ENCODE measurements at places on chromosomes 7 and 10.

- peak; percentile 50 for DNase-seq
These were observed at the start of gene PDGFA for GRCh38 chr7:519484-520390. TSS of gene PDGFA (minus strand) at chr7:519846. CDS start at chr7:519001, 845 bp downstream.

- no peak for DNase-seq
These were observed 128.0 kb downstream of the ADRA2A start for GRCh38 chr10:111204838-111205237.

GRCh38 chr7:82429408-82429807, 14.2 kb downstream of the CACNA2D1 start:
- no peak for DNase-seq

GRCh38 chr10:78079411-78079810, 45.7 kb downstream of the RPS24 start:
- no peak for DNase-seq

GRCh38 chr10:5895804-5896203, 5.8 kb downstream of the FBH1 start:
- DNase-seq: peak; percentile 35

DNA sequence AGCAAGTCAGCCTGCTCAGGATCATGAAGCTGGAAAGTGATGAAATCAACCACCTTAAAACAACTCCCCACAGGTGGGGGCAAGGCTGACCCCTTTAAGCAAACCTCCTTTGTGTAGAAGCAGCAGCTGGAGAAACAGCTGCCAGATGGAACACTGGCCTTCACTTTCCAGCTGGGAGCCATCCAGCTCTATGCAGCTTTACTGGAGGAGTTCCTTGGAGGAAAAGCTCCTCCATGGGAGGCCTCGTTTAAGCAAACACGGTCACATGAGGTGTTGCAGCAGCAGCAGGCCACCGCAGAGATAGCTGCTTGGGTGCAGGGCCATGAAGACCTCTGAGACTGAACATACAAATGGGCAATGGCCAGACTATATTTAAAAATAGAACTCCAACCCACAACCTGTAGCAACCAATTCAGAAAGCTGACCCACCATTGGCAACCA, 13.0 kb upstream of the DLG5 start:
- DNase-seq: no peak

DNA sequence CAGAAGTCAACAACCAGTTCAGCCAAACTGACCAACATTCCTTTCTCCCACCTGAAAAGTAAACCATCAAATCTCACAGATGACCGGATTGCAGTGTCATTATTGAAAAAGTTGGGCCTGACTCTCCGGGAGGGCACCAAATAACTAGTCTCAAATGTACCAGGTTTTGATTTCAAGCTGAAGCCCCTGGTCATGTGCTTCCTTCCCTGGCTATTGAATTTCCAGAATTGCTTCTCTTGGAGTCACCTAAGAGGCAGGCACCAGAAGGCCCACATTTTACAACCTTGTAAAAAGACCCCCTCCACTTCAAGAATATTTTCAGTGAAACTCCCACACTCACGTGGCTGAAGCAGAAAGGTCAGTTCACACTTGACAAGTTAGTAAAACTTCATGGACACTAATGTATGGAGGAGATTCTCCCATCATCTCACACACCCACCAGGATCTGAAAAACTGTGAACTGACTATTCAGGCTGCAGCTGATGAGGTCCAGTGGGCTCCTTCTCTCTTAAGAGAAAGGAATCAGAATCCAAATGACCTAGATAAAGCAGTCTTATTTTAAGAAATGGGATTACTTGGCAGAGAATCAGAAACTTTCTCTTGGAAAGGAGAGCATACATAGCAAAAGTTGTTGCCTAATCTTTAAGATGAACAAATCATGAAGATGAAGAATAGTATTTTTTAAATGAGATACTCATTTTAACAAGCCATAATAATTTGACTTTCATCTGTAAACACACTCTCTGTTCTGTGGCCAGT, 53.6 kb downstream of the DLD start:
- DNase-seq: no peak

- DNase-seq: peak; percentile 75
These were observed 498 bp downstream of the RHOBTB1 start for GRCh38 chr10:60943316-60944057.

GRCh38 chr7:22002726-22003125, 57.0 kb upstream of the CDCA7L start:
- DNase-seq: no peak

DNA sequence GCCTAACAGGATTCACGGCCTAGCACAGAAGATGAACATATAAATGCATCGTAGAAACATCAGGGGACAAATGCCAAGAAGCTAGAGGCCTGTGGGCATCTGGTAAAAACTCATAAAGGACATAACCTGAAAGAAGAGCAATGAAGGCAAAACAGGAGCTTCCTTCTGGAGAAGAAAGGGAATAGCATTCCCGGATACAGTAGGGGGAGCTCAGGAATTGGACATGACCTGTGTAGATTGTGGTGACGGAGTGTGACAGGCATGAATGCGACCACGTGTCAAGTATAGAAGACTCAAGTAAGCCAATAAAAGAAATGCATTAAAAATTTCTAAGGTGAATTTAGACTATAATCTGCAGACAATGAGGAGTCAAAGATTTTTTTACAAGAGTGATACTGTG, 270.1 kb downstream of the AGMO start:
- no peak for DNase-seq

DNA sequence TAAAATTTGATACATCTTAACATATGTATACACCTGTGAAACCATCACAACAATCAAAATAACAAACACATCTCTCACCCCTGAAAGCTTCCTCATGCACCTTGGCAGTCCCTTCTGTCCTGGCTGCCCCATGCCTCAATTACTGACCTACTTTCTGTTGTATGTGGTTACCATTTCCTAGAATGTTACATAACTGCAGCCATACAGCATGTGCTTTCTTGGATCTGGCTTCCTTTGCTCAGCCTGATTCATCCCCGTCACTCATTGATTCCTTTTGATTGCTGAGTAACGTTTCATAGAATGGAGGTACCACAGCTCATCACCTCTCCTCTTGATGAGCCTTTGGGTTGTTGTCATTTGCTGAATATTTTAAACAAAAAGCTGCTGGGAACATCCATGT, 165.3 kb downstream of the CELF2 start:
- peak; percentile 78 for DNase-seq

DNA sequence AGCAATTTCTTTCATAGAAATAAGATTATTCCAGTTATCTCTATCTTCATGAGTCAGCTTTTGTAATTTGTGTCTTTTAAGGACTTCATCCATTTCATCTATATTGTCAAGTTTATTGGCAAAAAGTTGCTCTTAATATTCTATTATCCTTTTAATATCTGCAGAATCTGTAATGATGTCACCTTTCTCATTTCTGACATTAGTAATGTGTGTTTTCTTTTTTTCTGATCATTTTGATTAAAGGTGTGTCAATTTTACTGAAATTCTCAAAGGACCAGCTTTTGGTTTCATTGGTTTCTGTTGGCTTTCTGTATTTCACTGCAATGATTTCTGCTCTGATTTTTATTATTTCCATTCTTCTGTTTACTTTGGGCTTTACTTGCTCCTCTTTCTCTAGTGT, 17.9 kb upstream of the OR2AE1 start:
- DNase-seq: no peak

- no peak for DNase-seq
These were observed 243.6 kb downstream of the KCNMA1 start for GRCh38 chr10:77393821-77394501.

DNA sequence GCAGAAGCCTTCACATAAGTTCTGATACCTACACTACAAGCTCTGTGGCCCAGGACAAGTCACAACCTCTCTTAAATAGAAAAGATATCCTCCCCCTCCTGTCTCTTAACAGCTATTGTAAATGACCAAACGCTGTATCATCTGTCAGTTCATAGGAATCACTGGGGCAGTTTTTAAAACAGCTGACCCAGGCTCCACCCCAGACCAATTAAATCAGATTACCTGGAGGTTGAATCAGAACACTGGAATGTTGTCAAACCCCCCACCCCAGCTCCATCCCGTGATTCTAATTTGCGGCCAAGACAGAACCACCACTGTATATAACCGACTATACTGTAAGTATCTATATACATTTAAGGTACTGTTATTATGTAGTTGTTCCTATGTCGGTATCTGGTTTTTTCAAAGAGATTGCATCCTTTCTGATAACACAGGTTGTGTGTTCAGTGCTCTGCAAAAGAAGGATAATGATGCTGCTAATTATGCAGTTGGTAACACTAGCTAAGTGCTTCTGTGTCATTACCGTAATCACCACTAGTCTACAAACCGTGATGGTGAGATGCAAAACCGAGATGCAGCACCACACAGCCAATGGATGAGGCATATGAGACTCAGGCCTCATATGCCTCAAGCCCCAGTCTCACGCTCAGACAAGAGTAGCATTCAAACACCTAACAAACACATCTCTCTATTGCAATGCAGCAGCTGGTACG, 47.4 kb downstream of the TNS3 start:
- no peak for DNase-seq

DNA sequence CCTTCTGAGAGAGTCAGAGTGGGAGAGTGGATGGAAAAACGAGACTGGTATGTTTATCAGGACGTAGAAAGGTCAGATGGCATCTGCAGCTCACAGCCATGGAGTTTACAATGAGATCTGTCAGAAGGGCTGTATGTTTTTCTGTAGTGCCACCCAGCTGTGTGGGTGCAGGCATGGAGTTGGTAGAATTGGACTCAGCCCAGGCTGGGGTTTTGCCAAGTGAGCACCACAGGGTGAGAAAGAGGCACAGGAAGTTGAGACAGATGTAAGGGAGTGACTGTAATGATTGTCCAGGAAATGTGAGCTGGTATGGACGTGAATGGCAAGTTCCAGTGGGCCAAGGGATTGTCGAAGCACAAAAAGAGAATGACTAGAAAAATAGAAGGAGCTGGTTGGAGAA, 9.1 kb upstream of the ZYX start:
- no peak for DNase-seq

DNA sequence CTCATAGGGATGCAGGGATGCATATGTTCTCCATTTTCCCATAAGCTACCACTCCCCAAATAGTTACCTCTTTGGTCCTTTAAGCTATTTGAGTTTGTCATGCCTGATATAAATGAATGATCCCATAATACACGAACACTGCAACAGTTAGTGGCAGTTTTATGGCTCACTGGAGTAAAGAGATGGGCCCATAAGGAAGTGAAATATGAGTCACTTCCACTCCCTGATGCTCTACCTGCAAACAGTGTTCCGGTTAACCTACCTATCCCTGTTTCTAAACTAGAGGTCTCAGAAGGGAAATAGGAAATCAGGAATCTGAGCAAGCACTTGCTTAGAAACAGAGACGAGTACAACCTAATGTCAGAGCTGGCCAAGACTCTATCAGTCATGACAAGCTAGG, 71.7 kb downstream of the CALD1 start:
- DNase-seq: no peak

DNA sequence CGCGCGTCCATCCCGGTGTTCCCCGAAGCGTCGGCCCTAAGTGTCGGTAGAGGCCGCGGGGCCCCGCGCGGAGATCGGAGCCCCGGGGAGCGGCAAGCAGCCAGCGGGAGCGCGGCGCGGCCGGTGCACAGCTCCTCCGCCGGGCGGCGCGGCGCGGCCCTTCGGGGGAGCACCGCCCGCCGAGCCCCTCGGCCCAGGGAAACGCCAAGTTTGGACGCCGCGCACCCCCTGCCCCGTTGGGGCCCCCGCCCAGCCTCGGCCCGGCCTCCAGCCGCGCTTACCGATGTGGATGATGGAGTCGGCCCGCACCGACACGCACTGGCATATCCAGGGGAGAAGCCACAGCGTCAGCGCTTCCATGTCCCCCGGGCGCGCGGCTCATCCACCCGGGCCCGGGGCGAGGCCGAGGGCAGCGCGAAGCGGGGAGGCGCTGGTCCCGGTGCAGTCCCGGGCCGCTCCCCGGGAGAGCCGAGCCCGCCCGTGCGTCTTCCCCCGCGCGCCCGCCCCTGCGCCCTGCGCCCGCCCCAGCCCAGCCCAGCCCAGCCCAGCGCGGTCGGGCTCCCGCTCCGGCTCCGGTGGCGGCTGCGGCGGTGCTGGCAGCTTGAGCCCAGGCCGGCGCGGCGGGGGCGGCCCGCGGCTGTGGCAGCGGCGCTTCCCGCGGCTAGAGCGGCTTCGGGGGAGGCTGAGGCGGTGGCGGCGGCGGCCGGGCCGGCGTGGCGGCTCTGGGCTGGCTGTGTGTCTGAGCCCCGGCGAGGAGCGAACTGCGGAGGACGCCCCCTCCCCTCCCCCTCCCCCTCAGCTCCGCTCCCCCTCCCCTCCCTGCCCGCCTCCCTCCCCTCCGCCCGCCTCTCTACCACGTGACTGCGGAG, at the start of gene GRID1:
Gene GRID1 (minus strand): TSS at position 763 of the 869 bp plus-strand sequence.
- DNase-seq: no peak

- no peak for DNase-seq
These were observed 187.9 kb downstream of the DIP2C start for GRCh38 chr10:501596-501995.

GRCh38 chr7:30965372-30965771, 1.6 kb downstream of the GHRHR start:
- no peak for DNase-seq

DNA sequence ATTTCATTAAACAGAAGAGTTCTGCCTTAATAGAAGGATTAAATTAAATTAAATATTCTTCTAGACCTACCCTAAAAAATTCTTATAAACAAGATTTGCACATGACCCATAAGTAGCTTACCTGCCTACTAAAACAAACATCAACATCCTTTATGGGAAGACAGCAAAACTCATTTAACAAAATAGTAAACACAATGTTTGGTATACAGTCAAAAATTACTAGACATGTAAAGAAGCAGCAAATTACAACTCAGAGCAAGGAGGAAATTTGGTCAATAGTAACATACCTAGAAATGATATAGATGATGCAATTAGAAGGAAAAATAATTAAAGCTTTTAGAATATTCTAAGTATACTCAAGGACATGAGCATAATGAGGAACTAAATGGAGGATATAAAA, 27.9 kb downstream of the CCDC172 start:
- DNase-seq: no peak

DNA sequence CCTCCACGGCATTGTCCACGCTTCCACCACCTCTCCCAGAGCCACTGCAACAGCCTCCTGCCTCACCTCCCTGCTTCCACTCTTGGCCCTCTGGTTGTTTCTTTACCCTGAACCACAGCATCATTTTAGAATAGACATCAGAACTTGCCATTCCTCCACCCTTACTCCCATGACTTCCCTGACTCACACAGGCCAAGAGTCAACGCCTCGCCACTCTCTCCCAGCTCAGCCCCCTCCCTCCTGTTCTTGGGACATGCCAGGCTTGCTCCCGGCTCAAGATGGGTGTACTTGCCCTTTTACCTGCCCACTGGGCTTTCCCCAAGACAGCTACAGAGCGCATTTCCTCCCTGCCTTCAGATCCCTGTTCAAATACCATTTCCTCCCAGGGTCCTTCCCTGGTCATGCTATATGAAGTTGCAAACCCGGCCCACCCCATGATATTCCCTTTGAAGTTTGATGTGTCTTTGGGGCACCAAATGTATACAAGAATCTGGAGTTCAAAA, 429.1 kb downstream of the RPS24 start:
- no peak for DNase-seq
